ENCODE measurements at places on chromosomes 3 and 15.

- no peak for DNase-seq
Observed at GRCh38 chr3:174223042-174223441, 636.1 kb upstream of the NAALADL2 start.

GRCh38 chr3:194056731-194057415, 79.1 kb upstream of the HES1 start:
- no peak for DNase-seq

GRCh38 chr3:71989165-71989564, 204.2 kb upstream of the PROK2 start:
- no peak for DNase-seq

DNA sequence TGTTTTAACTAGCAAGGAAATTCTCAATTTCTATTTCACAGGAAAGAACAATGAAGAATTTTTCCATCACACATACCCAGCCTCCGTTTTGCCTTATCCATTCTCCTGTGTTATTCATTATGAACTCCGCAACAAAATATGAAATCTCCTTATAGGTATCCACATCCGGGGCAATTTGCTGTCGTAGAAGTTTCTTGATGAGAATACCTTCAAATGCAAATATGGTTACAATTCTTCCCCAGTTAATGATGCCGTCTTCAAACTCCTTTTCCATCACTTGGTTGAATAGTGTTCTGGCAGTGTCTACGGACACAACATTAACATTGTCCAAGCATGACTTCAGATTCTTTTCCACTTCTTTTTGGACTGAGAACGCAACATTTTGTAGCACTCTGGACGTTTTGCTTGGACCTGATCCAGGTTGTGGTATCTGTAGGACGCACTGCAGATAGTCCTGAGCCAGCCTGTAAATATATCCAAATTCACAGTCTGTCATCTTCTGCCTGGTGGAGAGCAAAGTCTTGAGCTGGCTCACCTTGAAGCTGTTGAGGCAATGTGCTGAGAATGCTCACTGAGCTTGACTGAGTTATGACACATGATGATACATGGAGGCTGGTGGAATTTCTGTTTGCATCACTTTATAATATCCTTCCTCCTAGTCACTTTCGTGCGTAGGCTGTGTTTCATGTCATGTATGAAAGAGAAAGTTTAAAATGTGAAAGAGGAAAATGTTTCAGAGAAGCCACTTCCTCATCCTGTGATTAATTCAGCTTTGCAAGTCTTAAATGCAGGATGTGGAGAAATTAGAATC, at the start of gene BCL2A1:
Gene BCL2A1 (minus strand): TSS at position 573 of the 811 bp plus-strand sequence. CDS start 77 bp downstream, at position 496.
- no peak for DNase-seq

DNA sequence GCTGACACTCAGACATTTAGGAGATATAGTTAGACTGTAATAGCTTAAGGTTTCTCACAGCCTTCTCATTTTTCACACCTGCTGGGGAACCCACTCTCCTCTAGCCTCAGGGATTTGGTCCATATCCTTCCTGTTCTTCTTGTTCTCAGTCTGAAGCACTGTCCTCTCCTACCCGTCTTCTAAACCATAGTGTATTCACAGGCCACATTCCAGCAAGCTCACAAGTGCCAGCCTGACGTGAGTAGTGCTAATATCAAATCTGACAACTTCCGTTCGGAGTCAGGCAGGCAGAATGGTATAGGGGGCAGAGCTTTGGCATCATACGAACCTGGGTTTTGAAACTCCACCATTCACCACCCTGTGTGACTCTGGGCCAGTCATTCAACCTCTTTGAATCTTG, 6.9 kb upstream of the CA12 start:
- DNase-seq: no peak

- no peak for DNase-seq
Observed at GRCh38 chr3:19886404-19886803, 47.6 kb downstream of the EFHB start.

GRCh38 chr3:30353711-30354467, 252.5 kb upstream of the TGFBR2 start:
- DNase-seq: no peak

GRCh38 chr3:69761896-69762767, 22.9 kb downstream of the MITF start:
- DNase-seq: no peak

DNA sequence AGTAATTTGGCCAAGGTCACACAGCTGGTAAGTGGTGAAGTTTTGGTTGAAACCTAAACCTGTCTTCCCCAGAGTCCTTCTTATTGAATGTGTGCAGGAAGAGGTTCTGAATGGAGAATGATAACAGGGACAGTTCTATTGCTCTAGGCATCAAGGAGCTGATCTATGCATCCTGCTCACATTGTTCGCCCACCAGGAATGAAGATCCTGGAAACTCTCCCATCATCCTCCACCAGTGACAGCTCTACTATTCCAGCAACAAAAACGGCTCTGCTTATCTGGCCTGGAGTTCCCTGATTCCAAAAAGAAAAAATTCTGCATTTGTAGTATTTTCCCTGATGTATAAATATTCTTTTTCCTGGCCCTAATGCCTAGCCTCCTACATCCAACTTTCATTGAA, 16.4 kb upstream of the TNFAIP8L3 start:
- no peak for DNase-seq

- no peak for DNase-seq
Observed at GRCh38 chr3:98817547-98818041, 54.5 kb downstream of the ST3GAL6 start.

DNA sequence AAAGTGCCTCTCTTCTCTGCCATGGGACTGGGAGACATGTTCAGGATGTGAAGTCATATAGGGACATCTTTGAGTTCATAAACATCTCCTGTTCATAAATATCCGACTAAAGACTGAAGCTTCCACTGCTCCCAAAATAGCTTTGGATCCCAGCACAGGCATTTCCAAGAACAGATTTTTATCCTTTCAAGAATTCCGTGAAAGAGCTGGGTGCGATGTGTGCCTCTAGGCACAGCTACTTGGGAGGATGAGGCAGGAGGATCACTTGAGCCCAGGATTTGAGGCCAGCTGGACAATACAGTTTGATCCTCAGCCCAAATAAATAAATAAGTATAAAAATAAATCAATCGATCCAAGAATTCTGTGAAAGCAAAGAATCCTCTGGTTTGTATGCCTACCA, 6.7 kb upstream of the ISLR2 start:
- no peak for DNase-seq

All from NCI-H524 treated with DMSO at 0.1 percent for 48 hours (cell line).